ENCODE measurements at places on chromosomes 1 and 21.

DNA sequence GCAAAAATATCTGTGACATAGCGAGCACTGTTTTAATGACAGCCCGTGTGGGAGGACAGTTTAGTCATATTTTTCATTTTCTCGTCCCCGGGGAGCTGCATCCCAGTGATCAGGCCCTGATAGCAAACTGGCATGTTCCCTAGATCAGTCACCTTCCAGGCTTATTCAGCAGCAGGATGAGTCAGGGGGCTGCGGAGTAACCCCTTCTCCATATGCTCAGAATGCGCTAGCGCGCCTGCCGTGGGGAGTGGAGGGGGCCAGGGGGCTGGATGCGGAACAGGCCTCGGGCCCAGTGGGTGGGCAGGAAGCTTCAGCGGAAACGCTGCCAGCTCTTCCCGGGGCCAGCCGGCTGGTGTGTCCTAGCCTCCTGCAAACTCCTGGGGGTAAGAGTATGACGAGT, 94.0 kb downstream of the KCND3 start:
- no peak for DNase-seq

DNA sequence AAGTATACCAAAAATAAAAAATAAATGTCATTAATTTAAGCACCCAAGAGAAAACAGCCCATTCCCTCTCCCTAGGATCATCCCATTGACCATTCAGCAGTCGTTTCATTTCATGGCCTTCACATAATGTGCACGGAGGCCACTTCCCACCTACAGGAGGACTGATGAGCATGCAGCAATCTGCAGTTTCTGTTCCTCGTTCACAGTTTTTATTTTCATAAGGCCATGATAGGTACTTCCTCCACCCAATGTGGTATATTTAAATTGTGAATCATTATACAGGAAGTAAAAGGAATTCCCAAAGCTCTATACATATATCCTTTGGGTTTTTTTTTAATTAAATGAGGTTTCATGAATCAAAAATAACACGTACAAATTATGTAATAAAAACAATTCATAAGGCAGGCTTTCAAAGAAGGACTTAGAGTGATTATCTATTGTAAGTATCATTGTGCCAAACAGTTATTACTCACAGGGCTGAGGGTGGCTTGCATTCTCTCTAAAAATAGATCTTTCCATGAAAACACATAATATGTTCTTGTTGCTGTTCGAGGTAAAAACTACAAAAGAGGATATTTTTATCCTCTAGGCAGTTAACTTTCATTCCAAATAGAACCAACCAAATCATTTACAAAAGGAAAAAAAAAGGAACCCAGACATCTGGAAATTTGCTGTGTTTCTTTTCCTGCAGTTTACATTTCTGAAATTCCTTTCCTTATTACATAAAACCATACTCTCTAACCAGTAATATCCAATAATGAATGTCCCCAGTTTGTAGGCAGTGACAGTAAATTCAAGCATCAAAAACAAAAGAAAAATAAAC, 27.5 kb upstream of the SLC44A3 start:
- no peak for DNase-seq

DNA sequence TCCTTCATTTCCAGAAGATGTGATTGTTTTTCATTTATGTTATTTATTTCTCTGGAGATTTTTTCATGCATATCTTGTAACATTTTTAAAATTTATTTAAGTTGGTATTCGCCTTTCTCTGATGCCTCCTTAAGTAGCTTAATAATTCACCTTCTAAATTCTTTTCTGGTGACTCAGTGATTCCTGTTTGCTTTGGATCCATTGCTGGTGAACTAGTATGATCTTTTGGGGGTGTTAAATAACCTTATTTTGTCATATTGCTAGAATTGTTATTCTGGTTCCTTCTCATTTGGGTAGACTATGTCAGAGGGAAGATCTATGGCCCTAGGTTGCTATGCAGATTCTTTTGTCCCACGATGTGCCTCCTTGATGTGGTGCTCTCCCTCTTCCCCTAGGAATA, 1347.2 kb upstream of the B3GALT2 start:
- DNase-seq, result no peak

GRCh38 chr1:160097151-160097910, 1.1 kb downstream of the IGSF8 start:
- DNase-seq, result no peak

DNA sequence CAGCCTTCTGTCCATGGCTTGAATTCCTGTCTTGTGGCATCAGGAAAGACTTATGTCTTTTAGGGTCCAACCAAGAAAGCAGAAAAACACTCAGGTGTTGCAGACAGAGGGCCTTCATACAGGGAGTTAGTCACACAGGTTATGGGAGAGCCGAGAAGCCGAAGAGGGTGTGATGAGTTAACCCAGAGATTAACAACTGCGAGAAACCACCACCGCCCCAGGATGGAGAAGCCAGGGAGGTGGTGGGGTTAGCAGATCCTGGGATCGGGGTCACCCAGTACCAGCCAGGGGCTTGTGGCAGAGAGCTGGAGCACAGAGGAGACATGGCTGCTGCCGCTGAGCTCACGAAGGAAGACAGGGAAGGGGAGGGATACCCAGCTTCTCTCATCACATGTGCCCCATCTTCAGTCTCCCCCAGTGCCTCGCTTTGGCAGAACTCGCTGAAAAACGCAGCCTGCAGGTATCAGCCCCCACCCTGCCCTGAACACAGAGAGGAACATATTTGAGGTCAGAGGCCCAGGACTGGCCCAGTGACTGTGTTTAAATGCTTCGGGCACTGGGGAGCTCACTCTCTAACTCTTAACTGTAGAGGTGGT, 58.7 kb downstream of the RUNX3 start:
- no peak for DNase-seq

GRCh38 chr21:36575306-36575705, 95.4 kb upstream of the CLDN14 start:
- DNase-seq, result no peak

- no peak for DNase-seq
Observed at GRCh38 chr1:67860776-67861175, 27.5 kb upstream of the GNG12 start.

- DNase-seq, result peak; percentile 18
Observed at GRCh38 chr1:101005871-101006270, 19.7 kb downstream of the DPH5 start.

DNA sequence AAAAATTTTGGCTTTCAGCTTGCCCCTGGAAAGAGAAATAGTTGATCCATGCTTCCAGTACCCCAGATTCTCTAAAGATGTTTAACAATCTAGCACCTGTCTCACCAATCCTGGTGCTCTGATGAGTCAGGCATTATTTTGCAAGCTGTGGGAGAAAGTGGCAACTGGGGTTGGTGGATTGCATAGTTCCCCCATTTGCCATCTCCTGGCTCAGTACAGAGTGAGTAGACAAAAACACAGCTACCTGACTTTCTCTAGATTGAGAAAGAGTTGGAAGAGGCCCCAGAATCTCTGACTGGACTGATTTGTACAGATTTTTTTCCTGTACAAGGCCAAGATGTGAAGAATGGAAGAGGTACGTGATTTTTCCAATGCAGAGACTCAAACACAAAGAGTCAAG, 75.1 kb upstream of the NEGR1 start:
- no peak for DNase-seq

- DNase-seq, result no peak
Observed at GRCh38 chr1:9293533-9294404, 1.1 kb downstream of the SPSB1 start.

- peak; percentile 70 for DNase-seq
Observed at GRCh38 chr1:235050911-235051360, 77.7 kb downstream of the TOMM20 start.

DNA sequence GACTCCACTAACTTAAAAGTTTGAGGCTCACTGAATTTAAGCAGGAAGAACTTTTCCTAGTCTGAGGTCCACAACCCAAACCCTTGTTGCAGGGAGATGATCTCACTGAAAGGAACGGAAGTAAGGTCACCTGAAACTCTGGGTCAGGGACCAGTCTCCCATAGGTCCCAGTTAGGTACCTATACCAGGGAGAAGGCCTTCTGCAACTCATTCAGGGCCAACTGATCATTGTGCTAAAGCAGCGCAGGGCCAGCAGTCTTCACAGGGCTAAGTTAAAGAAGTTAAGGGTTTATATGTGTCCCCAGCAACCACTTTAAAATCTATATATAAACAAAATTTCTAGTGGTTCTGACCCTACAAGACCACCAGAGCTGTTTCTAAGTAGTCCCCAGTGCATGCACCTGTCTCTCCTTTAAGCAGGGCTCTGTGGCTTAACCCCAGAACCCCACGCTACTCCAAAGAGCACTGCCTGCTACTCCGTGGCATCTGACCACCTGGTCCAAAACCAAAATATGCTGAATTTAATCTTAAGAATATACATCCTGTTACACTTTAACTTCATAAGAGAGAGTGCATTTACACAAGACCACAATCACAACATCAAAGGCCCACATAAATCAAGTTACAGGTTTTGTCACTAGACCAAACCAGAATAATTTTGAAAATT, 2.8 kb downstream of the SRSF10 start:
- DNase-seq, result no peak

DNA sequence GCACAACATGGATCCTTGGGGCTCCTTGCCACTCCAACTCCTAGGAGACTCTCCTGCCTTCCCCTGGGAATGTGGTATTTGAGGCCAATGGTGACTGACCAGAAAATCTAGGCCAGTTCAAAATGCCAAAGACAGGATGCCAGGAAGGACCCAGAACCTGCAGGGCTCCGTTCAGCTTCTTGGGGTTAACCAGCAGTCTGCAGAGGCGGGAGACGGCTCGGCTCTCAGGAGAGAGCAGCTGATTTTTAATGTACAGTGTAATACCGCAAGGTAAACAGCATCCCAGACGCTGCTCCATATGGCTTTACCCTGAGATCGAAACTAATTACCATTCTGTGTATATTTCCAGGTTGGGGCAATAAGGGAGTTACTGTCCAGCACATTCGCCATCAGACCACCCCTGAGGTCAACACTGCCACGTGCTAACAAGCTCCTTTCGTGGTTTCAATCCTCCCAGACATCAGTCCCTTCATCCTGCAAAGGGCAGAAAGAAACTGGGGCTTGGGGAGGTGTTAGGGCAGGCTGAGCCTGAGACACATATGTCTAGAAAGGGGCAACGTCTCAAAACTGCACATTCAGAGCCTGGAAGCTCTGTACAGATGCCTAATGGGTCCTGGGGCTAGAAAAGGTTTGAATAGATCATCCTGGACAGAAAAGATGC, 16.7 kb downstream of the ITPKB start:
- DNase-seq, result no peak

DNA sequence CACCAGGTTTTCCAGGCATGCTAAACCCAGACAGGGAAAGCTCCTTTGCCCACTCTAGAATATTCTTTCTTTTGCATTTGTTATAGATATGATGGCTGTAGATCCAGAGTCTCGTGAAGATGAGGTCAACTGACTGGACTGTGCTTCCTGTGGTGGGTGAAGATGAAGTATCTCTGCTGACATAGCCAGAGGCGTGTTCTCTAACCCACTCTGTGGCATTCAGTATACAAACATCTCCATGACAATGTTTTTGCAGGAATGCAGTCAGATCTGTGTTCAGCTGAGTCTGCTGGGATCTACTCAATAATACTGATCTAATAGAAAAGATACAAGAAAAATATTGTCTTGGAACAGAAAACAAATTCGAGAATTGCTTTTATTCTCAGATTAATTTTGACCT, 11.3 kb downstream of the RWDD2B start:
- no peak for DNase-seq

DNA sequence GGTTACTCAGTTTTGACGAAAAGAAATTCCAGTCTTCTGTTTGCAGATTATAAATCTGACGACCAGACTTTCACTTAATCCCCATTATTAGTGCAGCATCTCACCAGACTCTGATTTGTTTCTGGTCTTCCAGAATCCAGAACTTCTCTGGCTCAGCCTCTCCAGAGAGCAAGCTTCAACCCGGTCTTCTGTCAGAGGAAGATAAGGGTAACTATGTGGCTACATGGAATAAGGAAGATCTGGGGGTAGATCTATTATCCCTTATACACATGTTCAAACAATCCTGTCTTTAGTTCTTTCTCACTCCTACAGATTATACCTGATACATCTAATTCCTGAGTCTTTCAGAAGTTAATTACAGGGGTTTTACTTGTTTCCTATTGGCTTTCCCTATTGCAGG, 9.9 kb downstream of the PHTF1 start:
- peak; percentile 49 for DNase-seq

- no peak for DNase-seq
Observed at GRCh38 chr1:211492511-211493132, 660 bp upstream of the RD3 start.

GRCh38 chr1:203701606-203702005, 63.4 kb upstream of the LAX1 start:
- DNase-seq, result no peak

- no peak for DNase-seq
Observed at GRCh38 chr21:42144679-42145568, 73.8 kb downstream of the UMODL1 start.

DNA sequence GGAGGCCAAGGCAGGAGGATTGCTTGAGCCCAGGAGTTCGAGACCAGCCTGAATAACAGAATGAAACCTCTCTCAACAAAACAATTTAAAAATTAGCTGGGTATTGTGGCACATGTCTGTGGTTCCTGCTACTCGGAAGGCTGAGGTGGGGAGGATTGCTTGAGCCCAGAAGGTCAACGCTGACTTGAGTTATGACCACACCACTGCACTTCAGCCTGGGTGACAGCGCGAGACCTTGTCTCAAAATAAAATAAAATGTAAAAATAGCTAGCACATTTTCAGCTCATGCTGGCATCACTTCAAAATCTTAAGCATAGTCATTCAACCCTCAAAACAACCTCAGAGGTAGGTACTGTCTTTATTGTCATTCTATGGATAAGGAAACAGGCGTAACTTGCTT, 6.4 kb downstream of the JAK1 start:
- DNase-seq, result no peak

DNA sequence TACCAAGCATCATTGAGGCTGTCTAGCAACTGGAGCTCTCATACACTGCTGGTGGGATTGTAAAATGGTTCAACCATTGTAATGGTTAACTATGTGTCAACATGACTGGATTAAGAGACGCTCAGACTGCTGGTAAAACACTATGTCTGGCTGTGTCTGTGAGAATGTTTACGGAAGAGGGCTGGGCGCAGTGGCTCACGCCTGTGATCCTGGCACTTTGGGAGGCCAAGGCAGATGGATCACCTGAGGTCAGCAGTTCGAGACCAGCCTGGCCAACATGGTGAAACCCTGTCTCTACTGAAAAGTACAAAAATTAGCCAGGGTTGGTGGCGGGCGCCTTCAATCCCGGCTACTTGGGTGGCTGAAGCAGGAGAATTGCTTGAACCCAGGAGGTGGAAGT, 4.8 kb upstream of the FCRLA start:
- DNase-seq, result no peak

DNA sequence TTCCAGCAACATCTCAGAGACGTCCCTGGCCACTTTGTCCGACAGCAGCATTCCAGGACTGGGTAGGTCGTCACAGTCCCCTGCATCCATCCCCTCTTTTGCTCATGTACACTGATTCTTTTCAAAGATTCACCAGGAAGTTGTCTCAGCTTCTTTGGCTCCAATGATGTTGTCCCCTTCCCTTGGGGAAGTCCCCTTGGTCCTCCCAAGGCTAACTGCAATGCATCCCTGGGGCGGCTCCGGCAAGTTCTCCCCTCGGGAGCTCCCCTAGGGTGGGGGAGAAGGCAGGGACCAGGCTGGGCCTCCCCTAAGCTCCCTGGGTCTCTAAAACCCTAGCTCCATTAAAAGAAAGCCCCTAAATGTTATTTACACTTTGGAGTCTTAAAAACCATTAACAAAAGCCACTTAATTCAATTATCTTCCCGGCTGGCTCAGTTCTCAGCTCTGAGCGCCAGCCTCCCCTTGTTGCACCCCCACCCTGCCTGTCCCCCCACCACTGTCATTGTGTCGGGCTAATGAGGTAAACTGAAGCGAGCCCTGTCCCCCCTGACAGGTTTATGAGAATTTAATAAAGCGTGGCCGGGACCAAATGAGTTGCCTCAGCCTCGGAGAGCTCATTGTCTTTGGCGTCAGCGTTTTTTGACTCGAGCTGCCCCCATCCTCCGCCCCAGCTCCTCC, 25.3 kb downstream of the KNCN start:
- no peak for DNase-seq
